GM13976 (cell line): ENCODE measurements at places on chromosomes 11 and 22.

DNA sequence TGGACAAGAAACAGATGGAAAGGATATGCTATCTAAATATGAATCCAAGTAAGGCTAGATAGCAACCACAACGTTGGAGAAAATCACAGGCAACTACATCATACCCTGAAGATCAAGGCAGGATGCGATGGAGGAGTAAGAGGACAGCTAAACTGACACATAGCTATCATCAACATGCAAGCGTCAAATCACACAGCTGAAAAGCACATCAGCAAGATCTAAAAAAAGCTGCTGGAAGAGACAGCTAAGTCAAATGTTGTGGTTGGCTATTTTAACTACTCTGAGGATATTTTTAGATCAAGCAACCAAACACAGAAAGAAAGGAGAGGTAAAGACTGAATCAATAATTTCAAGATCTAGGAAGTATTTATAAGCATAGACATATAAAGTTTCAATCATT is 466.9 kb downstream of the BRD1 start:
- no peak for DNase-seq

GRCh38 chr11:45489281-45489905 is 176.0 kb downstream of the CHST1 start:
- no peak for DNase-seq

DNA sequence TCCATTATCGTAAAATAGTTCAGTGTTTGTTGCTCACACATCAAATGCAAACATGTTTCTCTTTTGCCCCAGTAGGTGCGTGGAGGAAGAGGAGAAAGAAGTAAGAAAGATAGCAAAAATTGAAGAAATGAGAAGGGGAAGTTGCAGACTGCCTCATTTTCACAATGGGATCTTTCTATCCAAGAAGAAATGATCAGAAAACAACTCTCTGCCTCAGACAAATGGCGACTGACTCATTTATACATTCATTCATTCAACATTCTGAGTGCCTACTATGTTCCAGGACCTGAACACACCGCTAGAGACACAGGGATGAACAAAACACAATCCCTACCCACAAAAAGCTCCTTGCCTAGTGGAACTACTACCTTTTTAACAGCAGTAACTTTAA is 367 bp downstream of the HPS5 start:
- no peak for DNase-seq

DNA sequence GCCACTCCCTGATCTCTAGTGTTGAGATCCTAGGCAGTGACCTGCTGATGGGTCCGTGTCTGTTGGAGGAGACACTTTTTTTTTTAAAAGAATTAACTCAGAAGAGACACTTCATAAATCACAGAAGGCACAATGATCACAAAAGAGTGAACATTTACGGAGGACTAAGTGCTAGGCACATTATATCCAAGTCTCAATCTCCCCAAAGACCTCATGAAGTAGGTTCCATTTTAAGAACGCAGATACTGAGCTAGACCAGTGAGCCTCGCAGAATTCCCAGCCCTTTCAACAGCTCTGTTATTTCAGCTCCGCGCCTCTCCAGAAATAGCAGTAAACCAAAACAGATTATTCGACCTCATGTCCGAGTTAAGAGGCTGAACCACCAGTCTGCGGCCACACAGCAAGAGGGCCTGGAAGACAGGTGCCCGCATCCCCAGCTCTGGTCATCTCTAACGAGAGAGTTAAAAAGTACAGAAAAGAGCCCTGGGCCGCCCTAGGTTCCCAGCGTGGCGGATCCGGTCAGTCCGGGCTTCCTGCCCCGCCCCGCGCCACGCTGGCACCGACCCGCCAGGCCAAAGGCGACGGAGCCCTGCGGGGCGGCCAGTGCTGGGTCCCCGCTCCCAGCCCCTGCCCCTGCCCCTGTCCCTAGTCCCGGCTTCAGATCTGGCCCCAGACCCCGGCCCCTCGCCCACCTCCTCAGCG is 612 bp downstream of the XBP1 start:
- DNase-seq: peak; percentile 61

- no peak for DNase-seq
These were observed 5.6 kb downstream of the TBX1 start for GRCh38 chr22:19766240-19766510.

DNA sequence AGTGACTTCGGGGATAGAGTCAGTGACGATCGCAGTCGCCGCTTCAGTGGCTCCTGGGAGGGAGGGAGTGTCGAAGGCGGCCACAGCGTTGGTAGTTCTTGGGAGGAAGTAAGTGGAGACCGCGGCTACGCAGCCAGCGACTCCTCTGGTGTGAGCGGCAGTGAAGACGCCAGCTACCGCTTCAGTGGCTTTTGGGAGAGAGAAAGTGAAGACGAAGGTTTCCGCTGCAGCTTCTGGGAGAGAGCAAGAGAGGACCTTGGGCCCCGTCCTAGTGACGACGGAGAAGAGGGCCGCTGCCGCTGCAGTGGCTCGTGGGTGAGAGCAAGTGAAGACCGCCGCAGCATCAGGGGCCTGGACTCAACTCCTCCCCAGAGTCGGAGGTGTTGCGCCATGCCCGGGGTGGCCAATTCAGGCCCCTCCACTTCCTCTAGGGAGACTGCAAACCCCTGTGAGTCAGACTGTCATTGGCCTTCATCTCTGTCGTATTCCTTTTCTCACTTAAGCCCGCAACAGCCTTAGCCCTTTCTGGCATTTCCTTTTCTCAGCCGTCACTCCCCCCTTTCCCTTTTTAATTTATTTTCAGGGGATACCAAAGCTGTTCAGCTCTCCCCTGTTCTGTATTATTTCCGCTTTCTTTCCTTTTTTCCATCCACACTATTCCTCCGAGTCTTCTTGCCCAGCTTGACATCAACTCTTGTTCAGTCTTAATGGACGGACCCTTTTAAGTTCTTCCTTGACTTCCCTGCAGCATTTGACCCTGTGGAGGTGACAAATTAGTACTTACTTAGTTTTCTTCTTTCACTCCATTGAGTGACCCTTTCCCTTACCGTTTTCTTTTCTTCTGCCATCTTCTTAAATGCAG is 1.0 kb downstream of the ANKRD42 start:
- peak; percentile 74 for DNase-seq

DNA sequence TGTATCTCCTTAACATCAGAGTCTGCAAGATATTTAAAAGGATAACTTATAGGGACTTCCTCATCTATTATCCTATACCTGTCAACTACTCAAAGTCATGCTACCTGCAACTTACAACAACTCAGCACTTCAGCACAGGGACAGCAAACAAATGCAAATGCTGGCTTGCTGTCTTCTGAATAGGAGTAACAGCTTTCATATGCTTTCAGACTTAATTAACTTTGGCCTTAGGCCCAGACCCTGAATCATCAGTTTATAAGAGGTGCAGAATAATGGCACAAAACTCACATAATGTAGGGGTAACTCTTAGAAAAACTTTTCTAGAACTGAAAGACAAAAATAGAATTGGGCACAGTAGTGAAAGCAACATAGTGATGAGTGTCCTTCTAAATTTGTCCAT is 953.4 kb downstream of the DLG2 start:
- no peak for DNase-seq

DNA sequence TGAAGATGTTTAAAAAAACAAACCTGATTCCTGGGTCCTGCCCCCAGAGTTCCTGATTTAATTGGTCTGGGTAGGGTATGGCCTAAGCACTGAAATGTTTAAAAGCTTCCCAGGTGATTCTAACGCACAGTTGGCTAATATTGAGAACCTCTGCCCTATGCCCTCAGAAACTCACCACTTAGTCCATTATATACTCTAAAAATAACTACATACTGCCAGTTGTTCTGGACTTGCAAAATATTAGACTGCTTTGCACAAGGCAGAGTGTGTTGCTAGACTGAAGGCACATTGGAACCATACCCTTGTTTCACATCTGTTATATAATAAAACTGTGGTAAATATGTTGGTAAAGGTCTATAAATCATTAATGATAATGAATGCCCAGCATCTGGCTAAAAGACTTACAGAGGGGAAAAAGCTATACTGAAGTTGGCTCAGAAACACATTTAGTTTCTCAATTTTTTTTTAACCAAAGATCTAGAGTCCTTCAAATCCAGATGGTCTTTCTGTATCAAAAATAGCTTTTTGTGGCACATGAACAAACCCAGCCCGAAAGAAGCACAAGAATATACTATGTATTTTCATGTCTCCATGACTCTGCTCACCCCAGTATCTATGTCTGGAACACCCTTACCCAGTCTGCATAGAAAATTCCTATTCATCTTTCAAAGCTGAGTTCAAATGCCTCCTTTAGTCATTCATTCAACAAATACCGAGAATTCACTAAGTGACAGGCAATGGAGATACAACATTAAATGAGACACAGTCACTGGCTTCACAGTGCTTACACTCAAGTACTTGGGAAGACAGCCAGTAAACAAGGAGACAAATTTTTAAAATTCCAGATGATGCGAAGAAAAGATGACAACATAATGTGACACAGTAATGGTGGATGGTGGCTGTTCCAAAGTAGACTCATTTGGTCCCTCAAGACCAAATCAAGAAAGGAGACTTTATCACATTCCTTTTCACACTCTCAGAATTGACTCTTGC is 44.1 kb downstream of the RBFOX2 start:
- no peak for DNase-seq

- DNase-seq: no peak
These were observed 1.1 kb upstream of the OR10A5 start for GRCh38 chr11:6844356-6844755.

DNA sequence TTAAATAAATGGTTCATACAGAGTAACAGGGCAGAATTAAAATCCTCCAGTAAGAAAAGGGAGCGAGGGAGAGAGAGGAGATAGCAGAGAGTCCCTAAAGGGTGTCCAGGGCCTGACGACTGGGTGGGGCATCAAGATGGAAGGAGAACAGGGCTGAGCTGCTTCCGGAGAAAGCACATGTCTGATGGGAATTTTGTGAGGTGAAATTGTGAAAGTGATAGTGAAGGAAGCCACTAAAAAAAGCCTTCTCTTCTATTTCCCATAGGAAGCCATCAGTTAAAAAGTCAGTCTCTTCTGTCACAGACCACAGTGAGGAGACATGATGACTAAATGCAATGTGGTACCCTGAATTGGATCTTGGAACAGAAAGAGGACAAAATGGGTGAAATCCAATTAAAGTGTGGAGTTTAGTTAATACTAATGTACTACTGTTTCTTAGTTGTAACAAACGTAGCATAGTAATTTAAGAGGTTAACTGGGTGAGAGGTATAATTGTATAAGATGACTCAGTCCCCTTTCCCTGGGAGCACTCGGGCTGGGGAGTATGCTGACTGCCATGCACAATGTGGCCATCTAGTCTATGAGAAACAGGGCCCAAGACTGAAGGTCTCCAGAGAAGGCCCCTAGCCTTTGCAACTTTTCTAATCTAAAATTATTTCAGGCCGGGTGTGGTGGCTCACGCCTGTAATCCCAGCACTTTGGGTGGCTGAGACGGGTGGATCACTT is 29.5 kb upstream of the FCHSD2 start:
- DNase-seq: no peak

DNA sequence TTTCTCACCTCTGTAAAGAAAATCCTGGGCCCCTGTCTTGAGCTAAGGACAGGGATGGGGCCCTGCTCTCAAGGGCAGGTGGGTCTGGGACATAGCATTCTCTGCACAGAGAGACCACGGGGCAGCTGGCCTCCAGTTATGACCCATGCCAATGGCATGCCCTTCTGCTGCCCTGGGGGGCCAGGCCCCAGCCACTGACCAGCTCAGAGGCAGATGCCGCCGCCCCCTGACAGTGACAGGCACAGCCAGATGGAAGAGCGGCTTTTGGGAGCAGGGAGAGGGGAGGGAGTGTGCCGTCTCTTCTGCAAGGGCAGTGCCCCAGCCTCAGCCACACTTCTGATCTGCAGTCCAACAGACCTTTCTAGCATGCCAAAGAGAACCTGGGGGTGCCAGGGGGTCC is 114.8 kb upstream of the NAV2 start:
- DNase-seq: no peak

GRCh38 chr22:41619979-41620588 is 759 bp downstream of the DESI1 start:
- DNase-seq: no peak

DNA sequence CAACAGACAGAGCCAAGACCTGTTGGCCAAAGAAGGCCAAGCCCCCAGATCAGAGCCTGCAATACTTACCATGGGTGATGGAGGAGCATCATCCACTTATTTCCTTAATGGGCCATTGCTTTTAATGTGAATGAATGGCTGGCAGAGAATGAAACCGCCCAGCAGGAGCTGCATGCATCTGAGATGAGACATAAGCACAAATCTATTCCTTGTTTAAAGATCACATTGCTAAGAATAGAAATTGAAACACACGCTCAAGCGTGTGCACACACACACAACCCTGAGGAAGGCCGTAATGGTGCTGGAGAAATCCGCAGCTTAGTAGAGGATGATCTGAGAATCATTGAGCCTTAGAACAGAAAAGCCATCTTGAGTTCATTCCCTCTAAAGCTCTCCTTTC is 5.3 kb upstream of the RRAS2 start:
- no peak for DNase-seq

DNA sequence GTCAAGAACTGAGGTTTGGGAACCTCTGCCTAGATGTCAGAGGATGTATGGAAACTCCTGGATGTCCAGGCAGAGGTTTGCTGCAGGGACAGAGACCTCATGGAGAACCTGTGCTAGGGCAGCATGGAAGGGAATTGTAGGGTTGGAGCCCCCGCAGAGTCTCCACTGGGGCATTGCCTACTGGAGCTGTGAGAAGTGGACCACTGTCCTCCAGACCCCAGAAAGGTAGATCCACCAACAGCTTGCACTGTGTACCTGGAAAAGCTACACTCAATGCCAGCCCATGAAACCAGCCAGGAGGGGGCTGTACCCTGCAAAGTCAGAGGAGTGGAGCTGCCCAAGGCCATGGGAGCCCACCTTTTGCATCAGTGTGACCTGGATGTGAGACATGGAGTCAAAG is 29.5 kb downstream of the CHST1 start:
- no peak for DNase-seq

- DNase-seq: no peak
These were observed 30.7 kb upstream of the CLDN5 start for GRCh38 chr22:19554834-19555404.

- no peak for DNase-seq
These were observed 10.9 kb upstream of the SIK2 start for GRCh38 chr11:111591187-111591960.

- DNase-seq: peak; percentile 46
These were observed 18.5 kb upstream of the FEZ1 start for GRCh38 chr11:125514336-125515101.

DNA sequence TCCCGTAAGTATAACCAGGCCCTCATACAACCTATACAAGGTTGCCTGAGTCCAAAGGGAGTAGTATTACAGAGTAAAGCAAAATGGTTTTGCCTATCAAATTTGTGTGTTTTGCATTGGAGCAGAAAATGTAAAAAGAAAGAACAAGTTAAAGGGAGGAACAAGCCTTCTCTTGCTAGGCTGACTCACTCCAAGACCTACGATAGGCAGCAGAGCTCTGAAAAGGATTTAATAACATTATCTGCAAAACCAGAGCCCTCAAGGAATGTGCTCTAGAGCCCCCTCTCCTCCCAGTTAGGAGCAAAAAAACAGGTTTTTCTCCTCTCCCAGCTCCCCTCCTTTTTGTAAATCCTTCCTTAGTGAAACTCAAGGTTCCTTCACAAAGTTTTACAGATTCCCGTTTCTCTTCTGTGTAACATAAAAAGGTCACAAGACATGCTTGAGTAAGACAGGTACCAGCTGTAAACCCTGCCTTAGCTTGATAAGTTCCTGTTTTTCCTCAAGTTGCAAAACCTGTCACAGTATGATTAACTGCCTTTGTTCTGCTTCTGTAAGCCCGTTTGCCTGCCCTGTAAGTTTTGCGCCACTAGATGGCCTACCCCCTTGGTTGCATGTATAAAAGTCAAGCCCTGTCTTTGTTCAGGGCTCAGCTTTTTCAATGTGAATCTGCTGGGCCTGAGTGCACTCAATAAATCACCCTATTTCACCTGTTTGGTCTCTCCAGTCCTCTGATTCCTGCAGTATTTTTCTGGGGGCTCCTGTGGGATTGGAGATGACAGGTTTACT is 498.2 kb downstream of the KCNA4 start:
- no peak for DNase-seq
